Nephron progenitor cell (in vitro differentiated cells): ENCODE measurements at places on chromosomes 6 and 20.

GRCh38 chr6:89209457-89209856 lies 7.7 kb downstream of the GABRR1 start:
- no peak for DNase-seq

DNA sequence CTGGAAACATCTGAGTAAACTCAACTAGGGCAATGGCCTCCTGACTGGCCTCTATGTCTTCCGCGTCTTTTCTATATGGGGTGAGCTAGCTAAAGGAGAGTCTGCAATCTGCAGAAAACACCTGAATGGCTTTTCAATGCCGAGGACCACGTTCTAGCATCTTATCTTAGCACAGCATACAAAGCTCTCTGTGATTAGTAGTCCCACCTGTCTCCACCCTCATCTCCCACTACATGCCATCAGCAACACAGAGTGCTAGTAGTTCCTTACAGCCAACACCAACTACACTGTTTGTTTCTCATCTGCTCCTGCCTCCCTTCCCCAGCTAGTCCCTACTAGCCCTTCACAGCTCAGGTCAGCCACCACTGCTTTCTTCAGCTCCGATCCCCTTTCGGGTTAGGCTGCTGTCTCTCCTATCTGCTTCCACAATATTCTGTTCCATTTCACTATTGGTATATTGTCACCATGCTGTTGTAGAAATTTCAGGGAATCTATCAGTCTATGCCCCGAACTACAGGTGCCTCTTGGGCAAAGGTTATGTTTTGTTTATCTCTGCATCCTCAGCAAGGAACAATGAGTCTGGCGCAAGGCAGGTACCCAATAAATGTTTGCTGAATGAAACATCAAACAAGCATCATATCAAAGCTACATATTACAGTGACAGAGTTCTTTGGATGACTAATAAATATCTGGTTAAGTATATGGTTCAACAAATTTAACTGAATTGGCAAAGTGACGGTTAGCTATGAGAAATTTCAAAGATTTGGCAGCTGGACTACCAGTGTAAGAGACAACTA lies 12.2 kb downstream of the LYRM4 start:
- DNase-seq: no peak

GRCh38 chr6:134373282-134373922 lies 55.5 kb upstream of the SGK1 start:
- DNase-seq: no peak

- DNase-seq: no peak
Observed at GRCh38 chr20:51463560-51463959, 79.0 kb downstream of the NFATC2 start.

- DNase-seq: no peak
Observed at GRCh38 chr6:42225029-42225339, 7.3 kb upstream of the MRPS10 start.

GRCh38 chr6:36788768-36789167 lies 50.5 kb downstream of the CPNE5 start:
- DNase-seq: no peak

DNA sequence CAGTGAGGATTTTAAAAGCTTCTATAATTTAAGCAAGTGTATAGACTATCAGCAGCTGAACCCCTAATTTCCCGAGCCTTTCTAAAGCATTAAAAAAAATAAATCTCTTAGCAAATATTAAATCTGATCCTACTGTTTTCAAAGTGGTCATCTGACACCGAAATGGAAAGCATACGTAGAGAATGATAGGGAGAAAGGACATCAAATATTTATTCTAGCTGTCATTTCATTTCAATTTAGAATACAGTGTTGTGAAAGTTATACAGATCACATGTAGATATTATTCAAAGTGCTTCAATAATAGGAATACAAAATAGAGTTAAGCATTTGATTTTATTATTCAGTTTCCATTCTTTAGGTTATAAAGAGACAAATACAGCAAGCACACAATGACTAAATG lies 61.9 kb upstream of the PKIB start:
- no peak for DNase-seq

- DNase-seq: no peak
Observed at GRCh38 chr20:57904314-57905105, 194.7 kb upstream of the PMEPA1 start.

GRCh38 chr20:12416281-12416680 lies 498.6 kb downstream of the BTBD3 start:
- no peak for DNase-seq

DNA sequence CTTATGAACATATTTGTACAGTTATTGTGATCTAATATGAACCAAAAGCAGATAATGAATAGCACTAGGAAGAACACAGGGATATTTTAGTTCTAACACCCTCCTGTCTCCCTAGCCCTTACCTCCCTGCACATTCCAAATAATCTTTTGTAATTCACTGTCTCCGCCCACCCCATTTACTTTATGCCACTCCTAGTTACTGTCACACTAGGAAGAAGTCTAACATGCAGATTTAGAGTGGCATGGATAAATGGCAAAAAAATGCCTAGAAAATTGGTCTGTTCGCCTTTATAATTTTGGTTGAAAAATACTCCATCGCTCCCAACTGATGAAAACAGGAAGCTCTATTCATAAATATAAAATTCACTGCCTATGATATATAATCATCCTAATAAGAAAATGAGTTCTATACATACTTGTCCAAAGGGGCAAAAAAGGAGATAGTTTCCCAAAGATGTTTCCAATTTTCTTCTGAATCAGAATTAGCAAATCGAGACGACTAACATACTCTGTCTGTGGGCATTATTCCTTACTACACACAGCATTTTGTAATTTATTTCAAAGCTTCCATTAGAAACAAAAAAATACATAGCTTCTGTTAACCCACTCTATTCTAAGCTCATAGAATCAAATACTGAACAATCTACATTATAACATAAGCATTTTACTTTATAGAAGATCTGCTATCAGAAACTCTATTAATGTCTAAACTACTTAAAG lies 1.3 kb upstream of the RUNX2 start:
- no peak for DNase-seq

- no peak for DNase-seq
Observed at GRCh38 chr6:125802943-125803377, 12.2 kb downstream of the NCOA7 start.

DNA sequence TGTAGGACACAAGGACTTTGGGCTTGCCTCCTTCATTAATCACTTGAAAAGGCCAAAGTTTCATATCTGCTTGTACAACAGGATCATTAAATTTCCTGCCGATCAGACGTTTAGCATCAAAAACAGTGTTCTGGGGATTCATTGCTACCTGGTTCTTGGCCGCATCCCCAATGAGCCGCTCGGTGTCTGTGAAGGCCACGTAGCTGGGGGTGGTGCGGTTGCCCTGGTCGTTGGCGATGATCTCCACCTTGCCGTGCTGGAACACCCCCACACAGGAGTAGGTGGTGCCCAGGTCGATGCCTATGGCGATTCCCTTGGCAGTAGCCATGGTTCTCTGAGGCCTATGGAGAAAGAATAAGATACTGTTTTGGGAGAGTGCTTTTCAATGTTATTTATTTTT lies 3.4 kb downstream of the HSPA1L start:
- DNase-seq: no peak

GRCh38 chr6:12232339-12232738 lies 57.8 kb upstream of the EDN1 start:
- DNase-seq: no peak

DNA sequence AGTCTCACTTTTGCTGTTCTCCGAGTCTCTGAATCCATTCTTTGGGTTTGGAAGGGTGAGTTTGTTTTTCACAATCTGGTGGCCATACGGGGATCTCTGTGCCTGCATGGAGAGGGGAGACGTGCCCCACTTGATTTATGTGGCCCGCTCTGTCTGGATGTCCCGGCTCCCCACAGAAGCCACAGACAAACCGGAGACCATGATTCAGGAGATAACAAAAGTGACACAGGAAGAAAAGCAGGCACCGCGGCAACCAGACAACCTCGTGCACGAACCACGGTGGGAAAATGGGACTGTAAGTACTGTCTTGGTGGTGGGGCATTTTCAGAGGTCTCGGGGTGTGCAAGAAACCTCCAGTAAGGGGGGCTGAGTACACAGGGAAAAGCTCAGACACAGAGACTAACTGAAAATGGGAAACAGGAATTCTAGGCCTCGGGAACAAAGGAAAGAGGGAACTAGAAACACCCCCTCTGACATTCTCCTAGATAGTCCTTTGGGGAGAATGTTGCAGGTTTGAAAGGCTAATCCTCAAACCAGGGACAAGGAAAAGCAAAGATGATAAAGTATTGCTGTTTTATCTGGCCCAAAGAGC lies 22.1 kb upstream of the ZNF318 start:
- DNase-seq: peak; percentile 29

DNA sequence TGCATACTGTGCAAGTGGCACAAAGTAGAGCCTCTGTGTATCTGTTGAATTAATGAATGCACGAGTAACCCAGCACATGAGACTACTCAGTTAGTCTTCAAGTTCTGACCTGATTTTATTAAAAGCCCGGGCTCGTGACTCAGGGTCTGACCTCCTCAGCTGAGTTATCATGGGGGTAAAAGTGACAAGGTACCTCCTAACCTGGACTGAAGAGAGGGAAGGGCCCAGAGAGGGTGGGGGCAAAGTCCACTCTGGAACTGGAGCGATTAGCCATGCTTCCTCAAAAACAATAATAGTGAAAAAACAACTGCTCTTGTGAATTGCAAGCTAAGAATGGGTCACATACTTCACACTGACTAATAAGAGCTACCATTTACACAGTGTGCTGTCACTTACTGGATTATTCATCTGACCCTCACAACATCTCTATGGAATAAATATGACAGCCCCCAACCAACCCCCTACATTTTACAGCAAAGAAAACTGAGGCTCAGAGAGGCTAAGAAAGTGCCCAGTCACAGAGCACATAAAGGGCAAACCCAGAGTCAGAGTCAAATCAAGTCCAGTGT lies 26.7 kb downstream of the TRERF1 start:
- DNase-seq: no peak

DNA sequence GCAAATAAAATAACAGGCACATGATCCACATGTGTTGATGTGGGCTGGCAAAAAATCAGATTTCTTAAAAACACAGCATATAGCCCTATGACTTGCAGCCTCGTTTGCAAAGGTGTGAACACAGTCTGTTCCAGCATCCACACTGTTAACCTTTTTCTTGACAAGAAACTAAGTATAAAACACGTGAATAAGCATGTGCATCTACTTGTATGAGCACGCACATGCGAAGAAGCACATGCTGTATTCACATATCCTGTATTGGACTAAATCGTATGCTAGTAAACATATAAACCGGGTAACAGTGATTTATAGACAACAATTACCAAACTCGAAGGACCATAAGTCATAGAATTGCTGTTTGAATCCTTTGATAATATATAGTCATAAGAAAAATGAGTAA lies 218.7 kb downstream of the HDGFL1 start:
- no peak for DNase-seq

DNA sequence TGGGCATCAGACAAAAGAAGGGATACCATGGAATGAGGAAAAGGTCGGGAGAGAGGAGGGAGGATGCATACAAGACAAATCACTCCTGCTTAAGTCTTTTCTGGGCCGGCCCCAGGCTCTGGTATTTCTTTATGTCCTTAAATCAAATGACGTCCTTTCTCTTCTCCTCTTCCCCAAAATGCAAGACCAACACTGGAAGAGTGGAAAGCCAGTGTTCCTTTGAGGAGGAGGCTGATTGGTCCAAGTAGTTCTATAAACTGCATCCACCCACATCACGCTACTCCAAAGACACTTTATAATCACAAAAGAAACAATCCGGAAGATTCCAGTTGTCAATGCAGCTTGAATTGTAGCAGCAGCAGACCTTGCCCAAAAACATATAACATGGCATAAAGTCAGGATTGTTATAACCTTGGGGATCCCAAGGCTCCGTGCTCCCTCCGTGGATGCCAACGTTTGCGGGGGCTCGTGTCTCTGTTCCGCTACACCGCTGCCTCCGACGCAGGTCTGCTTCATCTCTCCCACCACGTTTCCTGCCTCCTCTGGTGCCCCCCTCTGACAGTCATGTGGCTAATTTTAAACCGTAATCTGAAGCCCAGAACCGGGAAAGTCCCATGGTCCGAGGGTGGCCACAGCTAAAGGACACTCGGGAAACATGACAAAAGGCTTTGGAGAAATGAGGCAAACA lies 47.1 kb downstream of the MCUR1 start:
- peak; percentile 24 for DNase-seq

- no peak for DNase-seq
Observed at GRCh38 chr6:44621846-44622245, 234.3 kb downstream of the CDC5L start.

DNA sequence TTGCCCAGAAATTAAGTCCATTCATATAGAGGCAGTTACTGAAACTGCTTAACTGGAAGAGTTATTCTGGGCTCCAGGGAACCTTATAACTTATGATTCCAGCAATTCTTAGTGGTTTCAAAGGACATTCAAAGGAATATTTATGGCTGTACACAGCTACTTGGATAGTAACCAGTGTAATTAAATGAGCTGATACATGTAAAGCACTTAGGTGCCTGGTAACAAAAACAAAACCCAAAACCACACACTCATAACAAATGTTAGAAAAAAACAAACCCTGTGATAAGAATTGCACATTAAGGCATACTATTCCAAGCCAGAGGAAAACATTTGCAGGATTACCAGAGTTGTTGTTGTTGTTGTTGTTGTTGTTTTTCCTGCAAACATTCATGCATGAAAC lies 51.5 kb downstream of the STK4 start:
- DNase-seq: no peak

DNA sequence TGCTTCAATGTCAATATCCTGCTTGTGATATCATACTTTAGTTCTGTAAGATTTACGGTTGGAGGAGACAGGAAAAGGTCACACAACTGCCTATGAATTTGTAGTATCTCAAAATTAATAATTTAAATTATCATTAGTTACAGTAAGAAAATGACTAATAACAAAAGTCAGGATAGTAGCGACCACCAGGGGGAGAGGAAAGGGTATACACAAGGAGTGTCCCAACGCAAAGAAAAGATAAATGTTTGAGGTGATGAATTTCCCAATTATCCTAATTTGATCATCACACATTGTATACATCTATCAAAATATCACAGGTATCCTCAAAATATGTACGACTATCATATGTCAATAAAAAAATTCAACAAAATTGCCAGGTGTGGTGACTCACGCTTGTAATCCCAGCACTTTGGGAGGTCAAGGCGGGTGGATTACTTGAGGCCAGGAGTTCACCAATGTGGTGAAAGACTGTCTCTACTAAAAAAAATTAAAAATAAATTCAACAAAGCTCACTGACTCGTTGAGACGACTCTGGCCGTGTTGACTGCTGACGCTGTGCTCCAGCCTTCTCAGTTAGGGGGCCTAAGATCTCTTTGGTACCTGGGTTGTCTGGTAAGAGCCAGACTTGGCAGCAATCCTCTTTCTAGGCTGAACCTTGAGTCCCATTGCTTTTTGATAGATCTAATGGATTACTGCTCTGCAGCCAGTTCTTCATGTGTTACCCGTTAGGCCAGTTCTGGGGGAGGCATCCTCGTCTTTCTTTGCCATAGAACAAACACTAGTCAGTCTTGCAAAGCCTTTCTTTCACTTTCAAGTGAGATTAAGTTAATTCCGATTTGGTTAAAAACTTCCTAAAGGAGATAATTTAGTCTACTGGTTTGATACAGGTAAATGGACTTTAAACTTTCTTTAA lies 9.0 kb upstream of the OVOL2 start:
- no peak for DNase-seq

- no peak for DNase-seq
Observed at GRCh38 chr6:163543321-163543720, 128.8 kb downstream of the QKI start.
